ENCODE measurements at places on chromosomes 16 and 17. TPM values are rescaled to one million over a fixed set of nuclear protein-coding genes. Genes with fewer than 3 reads are reported as not detected.

TRPV2 gene
- 34.9 TPM for total RNA-seq

DNA sequence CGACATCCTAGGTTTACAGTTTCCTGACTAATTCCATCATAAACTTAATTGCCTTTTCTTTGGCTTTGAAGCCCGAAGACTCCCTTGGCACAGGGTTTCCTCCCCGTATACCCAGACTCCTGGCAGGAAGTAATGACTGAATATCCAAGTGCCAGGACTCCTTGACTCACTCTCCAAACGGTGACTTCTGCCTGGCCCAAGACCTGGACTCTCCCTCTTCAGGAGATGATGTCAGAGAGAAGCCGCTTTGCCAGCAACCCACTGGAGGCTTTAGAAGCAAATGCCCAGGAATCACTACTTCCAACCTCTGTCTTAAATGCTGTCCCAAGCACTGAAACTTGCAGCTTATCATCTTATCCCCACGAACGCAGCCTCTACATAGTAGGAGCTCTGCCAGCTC lies 146.5 kb downstream of the RGS9 start:
- DNase-seq, result no peak

GRCh38 chr17:30926516-30926915 lies 4.8 kb downstream of the ADAP2 start:
- DNase-seq, result no peak

DNA sequence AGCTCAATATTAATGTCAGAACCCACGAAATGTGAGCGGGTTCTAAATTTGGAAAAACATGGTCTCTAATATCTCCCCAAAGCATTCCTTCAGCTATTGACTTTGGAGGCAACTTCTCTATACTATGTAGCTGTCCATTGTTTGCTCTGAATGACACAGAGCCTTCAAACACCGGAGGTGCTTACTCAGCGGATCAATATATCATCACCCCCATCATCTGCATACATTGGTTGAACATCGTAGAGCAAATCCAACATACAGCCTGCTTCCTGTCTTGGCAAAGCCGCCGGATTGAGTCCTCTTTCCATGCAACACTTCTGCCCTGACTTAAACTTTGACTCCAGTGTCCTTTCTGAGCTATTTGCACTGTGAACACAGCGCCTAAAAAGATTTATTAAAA lies 61.3 kb downstream of the C17orf67 start:
- DNase-seq, result no peak

FBXO39 gene
- not detected for total RNA-seq

- no peak for DNase-seq
These were observed 143.9 kb upstream of the C17orf78 start for GRCh38 chr17:37231887-37232286.

GRAPL gene
- 0.31 TPM for total RNA-seq

GRCh38 chr16:10846213-10846998 lies 27.8 kb upstream of the TVP23A start:
- no peak for DNase-seq

DPEP3 gene
- not detected for total RNA-seq

CMTM2 gene
- total RNA-seq, result not detected

DNA sequence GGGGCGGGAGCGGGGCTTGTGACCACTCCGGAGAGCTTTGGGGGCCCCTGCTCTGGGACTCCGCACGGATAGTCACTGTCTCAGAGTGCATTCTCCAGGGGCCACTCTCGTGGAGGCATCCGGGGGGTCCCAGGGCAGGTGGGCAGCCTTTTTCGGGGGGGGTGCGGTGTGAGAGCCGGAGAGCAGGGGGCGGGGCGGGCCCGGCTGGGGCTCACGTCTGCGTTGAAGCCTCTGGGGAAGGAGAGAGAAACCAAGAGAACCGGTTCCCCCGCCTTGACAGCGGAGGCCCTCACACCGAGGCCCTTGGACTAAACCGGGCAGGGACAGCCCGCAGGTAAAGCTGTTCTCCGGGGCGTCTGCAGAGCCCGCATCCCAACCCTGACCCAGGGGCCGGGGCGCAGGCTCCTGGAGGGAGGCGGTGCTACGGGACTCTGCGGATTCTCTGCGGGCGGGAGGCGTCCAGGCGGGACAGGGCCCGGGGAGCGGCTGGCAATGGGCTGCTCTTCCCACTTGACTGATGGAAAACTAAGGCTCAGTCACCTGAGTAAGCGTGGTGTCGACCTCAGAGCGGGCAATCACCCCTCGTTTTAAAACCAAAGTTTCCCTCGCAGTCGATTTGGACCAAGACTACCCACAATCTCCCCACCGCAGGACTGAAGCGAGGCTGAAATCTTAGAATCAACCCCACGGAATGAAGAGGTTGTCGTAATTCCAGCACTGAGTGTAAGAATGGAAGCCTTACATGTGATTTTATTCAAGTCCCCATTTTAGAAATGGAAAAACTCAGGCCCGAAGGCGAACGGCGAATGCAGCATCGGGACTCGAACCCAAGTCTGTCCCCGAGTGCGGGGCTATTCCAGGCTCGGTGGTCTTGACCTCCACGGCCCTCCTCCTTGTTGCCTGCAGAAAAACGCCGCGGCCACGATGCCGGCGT lies 49.6 kb upstream of the AMZ2 start:
- DNase-seq, result no peak

KRT28 gene
- not detected for total RNA-seq

- DNase-seq, result no peak
These were observed 8.1 kb downstream of the SMURF2 start for GRCh38 chr17:64653985-64654355.

COG7 gene
- 25.3 TPM for total RNA-seq

- DNase-seq, result no peak
These were observed 266.8 kb downstream of the SEC14L1 start for GRCh38 chr17:77407321-77408277.

DNA sequence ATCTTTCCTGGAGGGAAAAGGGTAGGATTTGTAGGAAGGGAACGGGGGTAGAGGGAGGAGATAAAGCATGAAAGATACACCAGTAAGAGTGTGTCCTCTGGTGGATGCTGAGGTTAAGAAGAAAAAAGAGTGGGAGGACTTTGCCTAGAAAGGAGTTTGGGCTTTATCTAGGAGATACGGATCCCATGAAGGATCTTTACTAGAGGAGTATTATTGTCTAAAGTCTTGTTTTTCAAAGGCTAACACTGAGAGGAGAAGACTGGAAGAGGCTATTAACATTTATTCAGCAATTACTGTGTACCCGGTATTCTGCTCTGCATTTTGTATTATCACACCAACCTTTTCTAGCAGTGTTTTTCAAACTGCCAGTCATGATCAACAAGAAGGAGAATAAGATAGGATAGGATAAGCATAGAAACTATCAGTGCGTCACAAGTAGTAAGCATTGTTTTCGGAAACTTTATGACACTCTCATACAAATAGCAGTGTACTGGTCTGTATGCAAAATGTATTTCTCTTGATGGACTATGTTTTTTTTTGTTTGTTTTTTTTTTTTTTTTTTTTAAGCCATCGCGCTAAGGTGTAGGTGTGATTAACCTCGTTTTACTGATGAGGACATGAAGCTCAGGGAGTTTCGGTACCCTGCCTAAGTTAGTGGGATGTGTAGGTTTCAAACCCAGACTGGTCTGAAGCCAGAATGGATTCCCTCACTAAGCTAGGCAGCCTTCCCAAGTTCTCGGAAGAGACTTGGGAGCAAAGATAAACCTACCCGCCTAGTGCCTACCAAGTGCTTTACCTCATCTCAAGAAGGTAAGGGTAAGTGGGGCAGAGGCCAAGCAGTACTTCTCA lies 1.3 kb upstream of the SP2 start:
- no peak for DNase-seq

TPSD1 gene
- 0.26 TPM for total RNA-seq

CACNA1G gene
- total RNA-seq, result 10.0 TPM

GRCh38 chr16:58882292-58882691 lies 148.2 kb upstream of the GOT2 start:
- no peak for DNase-seq

DNA sequence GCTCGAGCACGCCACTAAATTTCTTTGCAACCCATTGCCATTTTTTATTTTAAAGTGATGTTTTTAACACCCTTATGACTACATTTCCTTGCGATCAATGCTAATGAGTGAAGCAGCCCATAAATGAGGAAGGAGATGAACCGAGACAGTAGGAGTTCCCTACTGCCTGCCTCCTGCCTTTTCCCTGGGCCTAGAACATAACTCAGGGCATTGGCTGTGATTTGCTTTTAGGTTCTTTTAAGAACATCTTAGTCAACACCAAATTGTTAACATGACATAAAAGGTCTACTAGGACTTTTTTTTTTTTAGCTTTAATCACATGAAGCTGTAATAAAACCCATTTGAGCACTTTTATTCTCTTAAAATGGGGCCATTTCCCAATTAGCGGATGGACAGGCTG lies 81.3 kb downstream of the MAP2K6 start:
- DNase-seq, result no peak

DNAI2 gene
- total RNA-seq, result not detected

KDM6B gene
- 19.9 TPM for total RNA-seq

- no peak for DNase-seq
These were observed 50.6 kb downstream of the NTN1 start for GRCh38 chr17:9071811-9072498.

DNA sequence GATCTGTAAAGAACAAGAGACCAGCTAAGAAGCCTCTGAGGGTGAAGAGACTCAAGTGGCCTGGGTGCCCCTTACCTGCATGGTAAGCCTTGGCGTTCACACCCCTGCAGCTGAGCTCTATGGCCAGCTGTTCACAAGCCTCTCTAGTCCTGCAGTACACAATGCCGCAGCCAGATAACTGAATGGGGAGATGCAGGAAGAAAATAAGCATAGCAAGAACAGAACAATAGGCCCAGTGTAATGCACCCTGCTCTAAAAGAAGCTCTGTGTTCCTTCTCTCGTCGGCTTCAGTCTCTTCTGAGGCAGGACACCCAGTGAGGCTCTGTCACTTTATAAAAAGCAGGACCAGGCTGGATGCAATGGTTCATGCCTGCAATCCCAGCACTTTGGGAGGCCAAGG lies 5.4 kb downstream of the RECQL5 start:
- DNase-seq, result no peak

GUCY2D gene
- not detected for total RNA-seq

CCL5 gene
- total RNA-seq, result 15.9 TPM

GRCh38 chr17:76304226-76305134 lies 3.6 kb downstream of the QRICH2 start:
- DNase-seq, result no peak

HSF5 gene
- total RNA-seq, result not detected

DNA sequence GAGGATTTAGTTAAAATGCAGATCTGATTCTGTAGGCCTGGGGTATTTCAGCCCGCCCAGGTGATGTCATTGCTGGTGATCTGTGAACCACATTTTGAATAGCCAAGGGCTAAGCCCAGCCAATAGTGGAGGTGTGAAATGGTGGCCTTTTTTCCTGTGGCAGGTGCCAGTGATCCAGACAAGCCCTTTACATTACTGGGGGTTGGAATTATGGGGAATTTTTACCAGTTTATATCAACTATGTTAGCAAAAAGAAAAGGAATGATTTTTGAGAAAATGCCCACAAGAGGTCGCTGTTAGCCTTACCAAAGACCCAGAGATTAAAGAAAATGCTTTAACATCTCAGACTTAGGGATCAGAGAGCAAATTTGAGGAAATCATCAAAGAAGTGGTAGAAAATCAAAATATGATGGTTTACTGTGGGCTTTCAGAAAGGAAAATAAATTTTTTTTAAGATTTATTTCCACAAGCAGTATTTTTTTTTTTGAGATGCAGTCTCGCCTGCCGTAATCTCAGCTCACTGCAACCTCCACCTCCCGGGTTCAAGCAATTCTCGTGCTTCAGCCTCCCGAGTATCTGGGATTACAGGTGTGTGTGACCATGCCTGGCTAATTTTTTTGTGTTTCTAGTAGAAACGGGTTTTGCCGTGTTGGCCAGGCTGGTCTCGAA lies 3.9 kb downstream of the VPS35L start:
- DNase-seq, result peak; percentile 32

DNA sequence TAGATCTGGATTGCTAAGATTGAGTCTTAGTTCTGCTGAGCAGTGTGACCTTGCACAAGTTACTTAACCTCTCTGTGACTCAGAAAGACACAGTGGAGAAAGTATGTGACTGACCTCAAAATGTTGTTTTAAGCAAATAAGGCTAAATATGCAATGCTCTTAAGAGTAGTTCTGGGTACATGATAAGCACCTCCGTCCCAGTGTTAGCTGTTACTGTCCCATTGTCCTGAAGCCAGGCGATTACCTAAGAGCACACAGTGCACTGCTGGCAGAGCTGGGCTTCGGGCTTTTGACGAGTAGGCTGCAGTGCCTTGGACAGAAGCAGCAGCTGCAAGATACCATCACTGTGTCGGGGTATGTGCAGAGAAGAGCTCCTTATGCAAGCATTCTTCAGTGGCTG lies 32.7 kb upstream of the FOXF1 start:
- no peak for DNase-seq

GRCh38 chr16:78729687-78730086 lies 630.2 kb downstream of the WWOX start:
- DNase-seq, result no peak

GRCh38 chr16:26605626-26606271 lies 461.0 kb upstream of the C16orf82 start:
- no peak for DNase-seq

GRCh38 chr17:30942308-30943079 lies 20.7 kb downstream of the ADAP2 start:
- no peak for DNase-seq

- DNase-seq, result no peak
These were observed 15.7 kb downstream of the CCDC42 start for GRCh38 chr17:8728971-8729370.
